Activated CD4-positive, alpha-beta T cell treated with anti-CD3 and anti-CD28 coated beads for 1 hour (primary cell): ENCODE measurements at places on chromosomes 5 and 9.

GRCh38 chr9:71755869-71756268 is 12.4 kb downstream of the CEMIP2 start:
- DNase-seq = no peak

- DNase-seq = no peak
These were observed 12.2 kb downstream of the PTGER4 start for GRCh38 chr5:40691894-40692293.

- DNase-seq = no peak
These were observed 99.2 kb downstream of the ADCY2 start for GRCh38 chr5:7495131-7495517.

DNA sequence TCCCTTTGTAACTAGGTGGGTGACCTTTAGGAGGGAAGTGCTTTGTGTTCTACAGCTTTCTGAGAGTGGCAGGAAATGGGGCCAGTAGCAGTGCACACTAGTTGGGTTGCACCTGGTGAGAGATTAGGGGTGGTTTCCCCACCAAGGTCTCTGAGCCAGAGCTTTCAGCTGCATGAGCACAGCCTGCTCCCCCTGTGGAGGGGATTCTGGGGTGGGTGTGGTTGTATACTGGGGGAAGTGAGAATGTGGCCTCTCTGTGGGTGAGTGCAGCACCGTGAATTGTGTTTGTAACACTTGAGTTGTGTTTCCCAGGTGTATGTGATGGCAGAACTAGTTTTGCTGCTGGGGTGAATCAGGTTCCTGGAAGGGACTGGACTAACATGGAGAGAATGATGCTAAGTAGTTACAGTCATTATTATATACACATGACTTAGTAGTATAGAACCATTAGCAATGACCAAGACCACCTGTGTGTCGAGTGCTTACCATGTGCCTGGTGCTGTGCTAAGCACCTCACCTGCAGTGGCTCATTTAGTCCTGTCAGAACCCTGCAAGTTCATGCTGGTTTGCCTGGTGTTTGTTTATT is 11.8 kb upstream of the CXXC5 start:
- no peak for DNase-seq

- no peak for DNase-seq
These were observed 77.7 kb downstream of the PLCXD3 start for GRCh38 chr5:41432481-41433253.

DNA sequence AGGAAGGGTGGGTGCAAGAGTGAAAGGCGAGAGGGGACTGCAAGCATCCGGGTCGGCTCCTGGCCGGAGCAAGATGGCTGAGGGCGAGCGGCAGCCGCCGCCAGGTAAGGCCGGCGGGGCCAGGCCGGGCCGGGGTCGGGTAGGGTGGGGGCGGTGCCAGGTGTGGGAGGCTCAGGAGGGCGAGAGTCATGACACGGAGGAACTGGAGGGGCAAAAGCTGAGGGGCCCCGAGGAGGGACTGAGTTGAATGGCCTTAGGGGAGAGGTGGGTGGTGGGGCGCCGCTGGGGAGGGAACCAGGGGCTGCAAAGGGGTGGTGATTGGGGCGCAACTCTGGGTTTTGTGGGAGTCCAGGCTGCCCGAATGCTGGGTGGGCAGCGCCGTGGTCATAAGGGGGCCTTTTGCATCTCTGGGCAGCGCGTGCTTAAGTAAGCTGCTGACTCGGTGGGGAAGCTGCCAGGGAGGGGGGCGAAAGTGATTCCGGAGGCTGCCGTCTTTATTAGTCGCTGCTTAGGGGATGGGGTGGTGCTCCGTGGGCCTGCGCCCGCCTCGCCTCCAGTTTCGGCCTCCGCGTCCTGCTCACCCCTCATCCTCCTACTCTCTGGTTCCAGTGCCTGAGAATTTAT is 425 bp downstream of the PTPA start:
- no peak for DNase-seq
